ENCODE measurements at places on chromosomes 6 and 20.

DNA sequence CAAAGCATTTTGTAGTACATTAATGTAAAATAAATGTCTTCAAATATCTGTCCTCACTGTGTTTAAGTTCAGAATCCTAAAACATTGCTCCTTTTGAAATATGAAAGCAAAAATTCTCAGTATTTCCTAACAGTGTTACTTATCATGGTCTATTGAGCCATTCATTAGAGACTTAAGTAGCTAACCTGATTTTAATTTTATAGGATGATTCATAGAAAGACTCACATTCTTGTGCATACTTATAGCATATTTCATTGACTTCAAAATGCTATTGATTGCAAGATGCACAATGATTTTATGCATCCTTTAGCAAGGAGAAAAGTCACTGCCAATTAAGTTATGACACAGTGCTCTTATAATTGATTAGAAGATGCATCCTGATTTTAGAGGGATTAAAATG lies 85.7 kb downstream of the HIVEP1 start:
- no peak for DNase-seq

GRCh38 chr6:5403076-5403475 lies 141.8 kb downstream of the FARS2 start:
- no peak for DNase-seq

DNA sequence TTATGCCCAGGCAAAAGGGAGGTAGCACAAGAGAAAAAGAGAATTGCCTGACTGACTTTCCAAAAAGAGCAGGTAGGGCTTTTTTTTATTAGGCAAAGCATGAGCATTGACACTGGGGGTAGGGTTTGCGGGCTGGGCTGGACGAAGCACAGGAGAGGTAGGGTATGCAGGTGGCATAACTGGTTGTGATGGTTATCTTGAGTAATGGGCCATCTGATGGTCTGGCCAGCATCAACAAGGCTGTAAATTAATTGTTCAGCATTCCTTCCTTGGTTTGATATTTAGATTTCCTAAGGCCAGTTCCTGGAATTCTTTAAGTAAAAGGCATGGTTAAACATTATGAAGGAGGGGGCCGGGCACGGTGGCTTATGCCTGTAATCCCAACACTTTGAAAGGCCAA lies 13.9 kb upstream of the BFSP1 start:
- no peak for DNase-seq

- no peak for DNase-seq
Observed at GRCh38 chr20:40683221-40683893, 5.7 kb downstream of the MAFB start.

- DNase-seq, result no peak
Observed at GRCh38 chr6:161926324-161926723, 652.5 kb upstream of the AGPAT4 start.

- no peak for DNase-seq
Observed at GRCh38 chr6:163733061-163733460, 318.5 kb downstream of the QKI start.

DNA sequence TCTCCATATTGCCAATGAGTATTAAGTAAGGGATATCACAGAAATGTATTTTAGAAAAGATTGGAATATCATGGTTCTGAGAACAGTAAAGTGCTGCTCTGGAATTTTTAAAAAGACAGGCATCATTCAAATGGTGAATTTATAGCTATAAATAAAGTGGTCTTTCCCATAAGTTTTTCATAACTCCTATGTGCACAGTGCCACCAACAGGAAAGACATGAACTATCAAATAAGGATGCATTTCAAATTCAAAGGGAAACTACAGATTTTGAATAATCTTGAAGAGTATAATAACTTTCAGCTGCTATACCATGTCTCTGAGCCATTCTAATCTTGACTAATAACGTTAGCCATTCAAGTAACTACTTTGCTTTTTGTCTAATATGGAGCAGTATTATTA lies 456.8 kb upstream of the GJE1 start:
- no peak for DNase-seq

DNA sequence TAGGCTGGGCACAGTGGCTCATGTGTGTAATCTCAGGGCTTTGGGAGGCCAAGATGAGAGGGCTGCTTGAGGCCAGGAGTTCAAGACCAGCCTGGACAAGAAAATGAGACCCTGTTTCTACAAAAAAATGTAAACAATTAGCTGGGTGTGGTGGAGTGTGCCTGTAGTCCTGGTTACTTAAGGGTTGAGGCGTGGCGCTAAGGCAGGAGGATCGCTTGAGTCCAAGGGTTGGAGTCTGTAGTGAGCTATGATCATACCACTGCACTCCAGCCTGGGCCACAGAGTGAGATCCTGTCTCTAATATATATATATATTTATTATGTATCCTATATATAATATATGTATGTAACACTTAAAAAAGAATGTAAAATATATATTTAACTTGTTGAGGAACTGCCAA lies 7.9 kb upstream of the ABRACL start:
- DNase-seq, result no peak

- DNase-seq, result no peak
Observed at GRCh38 chr6:9039258-9039657, 603.9 kb upstream of the SLC35B3 start.

DNA sequence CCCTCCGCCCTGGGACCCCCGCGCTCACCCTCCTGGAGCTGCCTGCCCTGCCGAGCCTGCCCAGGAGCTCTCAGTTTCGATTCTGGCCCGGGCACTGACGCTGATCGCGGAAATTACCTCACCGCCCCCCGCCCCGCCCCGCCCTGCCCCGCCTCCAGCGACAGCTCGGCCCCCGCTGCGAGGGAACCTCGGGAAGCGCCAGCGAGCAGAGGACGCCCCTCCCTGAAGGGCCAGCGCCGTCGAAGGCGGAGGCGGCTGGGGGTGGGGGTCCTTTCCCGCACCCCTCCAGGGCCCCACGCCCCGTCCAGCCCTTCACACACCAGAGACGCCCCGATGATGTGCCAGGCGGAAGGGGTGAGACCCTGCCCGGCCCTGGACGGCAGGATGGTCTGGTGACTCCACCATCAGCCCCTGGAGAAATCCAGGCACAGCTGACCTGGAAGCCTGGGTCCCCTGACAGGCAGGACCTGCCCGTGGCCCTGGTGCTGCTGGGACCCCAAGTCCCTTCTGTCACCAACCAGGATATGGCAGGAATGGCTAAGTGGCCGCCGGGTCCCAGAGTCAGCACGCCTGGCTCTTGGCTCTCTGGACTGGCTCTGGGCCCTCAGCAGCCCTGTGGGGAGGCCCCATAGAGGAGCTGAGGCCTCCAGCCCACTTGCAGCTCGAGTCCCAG lies at the start of gene HELZ2:
Gene HELZ2 (minus strand): TSS at position 84 of the 673 bp plus-strand sequence. CDS start 1,854 bp downstream, outside the sequence.
- peak; percentile 34 for DNase-seq

GRCh38 chr6:40947876-40948526 lies 91.0 kb downstream of the UNC5CL start:
- no peak for DNase-seq

- no peak for DNase-seq
Observed at GRCh38 chr20:61660559-61660958, 405.1 kb downstream of the TAF4 start.

- no peak for DNase-seq
Observed at GRCh38 chr20:2694519-2694918, 1.9 kb downstream of the EBF4 start.

DNA sequence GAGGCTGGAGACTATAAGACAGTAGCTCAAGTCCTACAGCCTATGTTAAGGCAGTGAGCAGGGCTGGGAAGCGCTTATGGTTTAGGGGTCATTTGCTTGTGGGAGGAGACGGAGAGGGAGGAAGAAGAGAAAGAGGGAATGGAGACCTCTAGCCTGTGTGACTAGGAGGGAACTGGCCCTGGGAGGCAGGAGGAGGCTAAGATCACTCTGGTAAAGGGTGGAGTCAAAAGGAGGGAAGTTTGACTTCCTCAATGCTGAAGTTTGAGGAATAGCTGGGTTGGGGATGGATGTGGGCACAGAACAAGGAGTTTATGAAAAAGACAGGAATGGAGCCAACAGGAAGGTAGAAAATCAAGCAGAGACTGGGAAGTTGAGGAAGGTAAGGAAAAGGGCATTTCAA lies 6.4 kb upstream of the BACH2 start:
- DNase-seq, result no peak

GRCh38 chr6:5529733-5530132 lies 268.4 kb downstream of the FARS2 start:
- DNase-seq, result no peak

DNA sequence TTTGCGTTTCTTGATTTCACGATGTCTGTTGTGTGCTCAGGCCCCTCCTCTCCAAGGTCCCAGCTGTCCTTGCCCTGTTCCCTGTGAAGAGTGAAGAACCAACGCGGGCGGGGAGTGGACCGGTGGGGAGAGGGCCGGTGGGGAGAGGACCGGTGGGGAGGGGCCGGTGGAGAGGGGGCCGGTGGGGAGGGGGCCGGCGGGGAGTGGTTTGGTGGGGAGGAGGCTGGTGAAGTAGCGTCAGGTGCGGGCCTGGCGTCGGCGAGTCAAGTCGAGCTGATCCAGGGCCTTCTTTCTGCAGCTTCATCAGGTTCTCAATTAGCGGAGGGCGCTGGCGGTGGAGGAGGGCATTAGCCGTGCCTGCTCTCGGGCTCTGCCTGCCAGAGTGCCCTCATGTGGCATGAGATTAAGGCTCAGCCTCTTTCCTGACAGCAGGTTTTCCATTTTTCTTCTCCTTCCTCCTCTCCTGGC lies 21.2 kb upstream of the BHLHE23 start:
- DNase-seq, result no peak

- DNase-seq, result no peak
Observed at GRCh38 chr6:170462366-170463020, 90.6 kb downstream of the PSMB1 start.

- no peak for DNase-seq
Observed at GRCh38 chr20:57435498-57436222, 44.5 kb downstream of the RBM38 start.

- no peak for DNase-seq
Observed at GRCh38 chr20:53950578-53950977, 119.8 kb downstream of the BCAS1 start.

DNA sequence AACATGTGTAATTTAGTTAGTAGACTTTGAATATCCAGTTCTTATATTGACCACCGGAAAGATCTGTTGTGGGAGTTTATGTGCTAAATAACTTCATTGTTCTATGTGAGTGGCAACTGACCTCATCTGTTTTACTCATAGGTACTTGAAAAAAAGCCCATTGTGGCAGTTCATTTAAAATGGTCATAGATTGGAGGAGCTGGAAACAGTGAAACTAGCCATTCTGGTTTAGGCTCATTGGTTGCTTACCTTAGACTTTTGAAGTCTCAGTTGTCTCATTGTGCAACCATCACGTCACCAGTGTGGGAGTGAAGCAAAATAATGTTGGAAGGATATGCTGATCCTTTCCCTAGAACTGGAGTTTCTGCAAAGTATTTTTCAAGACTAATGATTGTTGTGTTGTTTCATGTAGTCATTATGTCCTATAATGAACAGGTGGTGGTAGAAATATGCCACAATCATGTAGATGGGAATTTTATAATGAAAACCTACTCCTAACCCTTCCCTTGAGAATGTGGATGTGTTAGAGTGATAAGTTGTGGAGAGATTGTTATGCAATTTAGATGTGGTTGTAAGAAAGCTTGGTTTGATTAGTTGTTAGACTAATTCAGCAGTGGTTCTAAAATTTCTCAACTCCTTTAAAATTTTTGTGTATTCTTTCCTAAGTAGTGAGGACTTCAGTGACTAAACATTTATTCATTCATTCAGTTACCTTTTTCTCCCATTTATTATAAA lies 18.3 kb downstream of the DSP start:
- no peak for DNase-seq

GRCh38 chr6:75450903-75451302 lies 42.7 kb downstream of the FILIP1 start:
- no peak for DNase-seq

DNA sequence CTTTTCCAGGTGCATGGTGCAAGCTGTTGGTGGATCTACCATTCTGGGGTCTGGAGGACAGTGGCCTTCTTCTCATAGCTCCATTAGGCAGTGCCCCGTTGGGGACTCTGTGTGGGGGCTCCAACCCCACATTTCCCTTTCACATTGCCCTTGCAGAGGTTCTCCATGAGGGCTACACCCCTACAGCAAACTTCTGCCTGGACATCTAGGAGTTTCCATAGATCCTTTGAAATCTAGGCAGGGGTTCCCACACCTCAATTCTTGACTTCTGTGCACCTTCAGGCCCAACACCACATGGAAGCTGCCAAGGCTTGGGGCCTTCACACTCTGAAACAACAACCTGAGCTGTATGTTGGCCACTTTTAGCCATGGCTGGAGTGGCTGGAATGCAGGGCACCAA lies 282.8 kb upstream of the SASH1 start:
- DNase-seq, result no peak

DNA sequence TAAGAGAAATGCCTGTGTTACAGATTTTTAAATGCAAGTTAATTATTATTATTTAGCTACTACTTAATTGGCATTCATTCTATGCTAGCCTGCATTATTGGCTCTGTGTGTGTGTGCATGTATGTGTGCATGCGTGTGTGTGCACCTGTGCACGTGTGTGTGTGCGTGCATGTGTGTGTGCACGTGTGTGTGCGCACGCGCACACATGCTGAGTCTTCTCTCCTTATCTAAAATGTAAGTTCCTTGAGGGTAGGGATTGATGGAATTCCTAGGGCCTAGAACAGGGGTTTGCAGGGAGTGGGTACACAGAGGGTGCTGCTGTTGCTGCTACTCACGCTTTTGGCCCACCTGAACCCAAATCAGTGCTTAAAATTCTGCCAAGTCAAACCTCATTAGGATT lies 43.8 kb upstream of the NEDD9 start:
- DNase-seq, result no peak

GRCh38 chr6:13538084-13538483 lies 36.3 kb upstream of the SIRT5 start:
- DNase-seq, result no peak

- DNase-seq, result no peak
Observed at GRCh38 chr6:102773636-102774035, 1380.1 kb downstream of the GRIK2 start.

- no peak for DNase-seq
Observed at GRCh38 chr20:17300113-17300512, 73.3 kb downstream of the PCSK2 start.

GRCh38 chr6:35016502-35017321 lies 124.4 kb downstream of the TCP11 start:
- no peak for DNase-seq

DNA sequence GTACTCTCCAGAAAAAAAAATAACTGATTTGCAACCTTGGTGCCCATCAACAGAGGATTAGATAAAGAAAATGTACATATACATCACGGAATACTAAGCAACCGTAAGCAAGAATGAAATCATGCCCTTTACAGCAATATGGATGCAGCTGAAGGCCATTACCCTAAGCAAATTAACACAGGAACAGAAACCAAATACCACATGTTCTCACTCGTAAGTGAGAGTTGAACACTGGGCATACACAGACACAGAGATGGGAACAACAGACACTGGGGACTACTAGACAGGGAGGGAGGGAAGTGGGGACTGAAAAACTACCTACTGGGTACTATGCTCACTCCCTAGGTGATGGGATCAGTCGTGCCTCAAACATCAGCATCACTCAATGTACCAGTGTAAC lies 32.8 kb upstream of the CAP2 start:
- DNase-seq, result no peak

GRCh38 chr20:53739799-53740785 lies 146.5 kb upstream of the ZNF217 start:
- no peak for DNase-seq

DNA sequence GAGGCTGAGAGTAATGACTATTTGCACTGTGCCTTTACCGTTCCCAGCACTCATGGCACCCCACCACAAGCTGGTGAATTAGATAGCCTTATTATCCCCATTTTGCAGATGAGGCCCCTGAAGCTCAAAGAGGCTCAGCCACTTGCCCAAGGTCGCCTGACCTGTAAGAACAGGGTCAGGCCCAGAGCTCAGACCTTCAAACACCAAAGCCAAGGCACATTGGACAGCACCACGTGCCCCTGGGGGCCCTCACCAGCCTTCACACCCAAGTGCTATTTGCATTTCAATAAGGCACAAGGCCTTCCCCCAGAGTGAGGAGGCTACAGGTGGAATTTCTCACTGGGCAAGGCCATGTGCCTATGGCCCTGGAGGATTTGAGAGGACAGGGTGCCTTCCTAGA lies 14.2 kb upstream of the C6orf132 start:
- no peak for DNase-seq
